Stomach (tissue), 19 donors: ENCODE measurements at places on chromosomes 4 and X. TPM values are rescaled to one million over a fixed set of nuclear protein-coding genes. Genes with fewer than 3 reads are reported as not detected.

Gene NPY2R
- total RNA-seq = not detected

DNA sequence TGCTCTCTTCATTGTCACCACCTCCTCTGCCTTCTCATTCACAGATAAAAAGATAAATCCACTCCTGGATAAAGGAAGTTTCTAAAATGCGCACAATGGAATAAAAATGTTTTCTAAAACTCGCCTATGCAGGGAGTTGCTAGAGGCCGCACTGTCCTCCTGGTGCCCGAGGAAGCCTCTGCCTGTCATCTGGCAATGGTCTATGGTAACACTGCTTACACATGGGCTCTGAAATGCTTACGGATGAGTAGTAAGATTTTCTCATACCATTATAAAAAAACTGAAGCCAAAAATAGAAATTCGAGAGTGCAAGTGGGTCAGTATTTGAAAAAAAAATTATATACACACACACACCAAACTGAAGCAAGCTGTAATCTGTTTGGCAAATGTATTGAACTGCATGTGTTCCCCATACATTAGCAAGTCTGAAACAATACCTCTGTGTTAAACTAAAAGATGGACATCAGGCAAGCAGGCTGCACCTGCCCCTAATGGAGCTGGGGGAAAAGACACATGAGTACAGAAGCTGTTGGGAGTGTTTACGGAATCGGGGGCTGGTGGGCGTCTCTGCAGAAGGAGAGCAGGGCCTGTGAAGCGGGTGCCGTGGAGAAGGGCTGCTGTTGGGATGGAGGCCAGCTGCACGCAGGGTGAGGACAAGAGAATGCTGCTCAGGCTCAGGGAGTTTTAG lies 103.3 kb upstream of the FAT1 start:
- peak; percentile 45 for DNase-seq
- no peaks in the 10 kb centered on the region for H3K36me3 ChIP-seq
- no peaks in the 10 kb centered on the region for H3K27me3 ChIP-seq
- no peak overlapping the region for H3K27ac ChIP-seq
- H3K4me3 ChIP-seq = no peak overlapping the region

DNA sequence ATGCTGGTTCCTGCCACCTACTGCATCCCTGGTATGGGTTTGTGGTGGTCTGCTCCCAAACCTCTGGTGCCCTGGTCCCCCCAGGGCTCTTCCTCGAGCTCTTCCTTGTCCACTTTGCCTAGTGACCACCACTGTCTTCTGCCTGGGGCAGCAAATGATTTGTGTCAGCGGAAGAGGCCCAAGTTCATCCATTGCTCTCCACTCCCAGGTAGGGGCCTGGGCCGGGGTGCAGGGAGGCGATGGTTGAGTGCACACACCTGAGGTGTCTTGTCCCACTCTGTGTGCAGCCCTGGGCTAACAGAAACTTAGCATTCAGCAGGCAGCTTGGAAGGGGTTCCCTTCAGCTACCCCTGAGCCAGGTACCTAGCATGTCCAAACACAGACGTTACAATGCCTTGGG lies 75.6 kb upstream of the SOX3 start:
- H3K4me1 ChIP-seq = no peaks in the 10 kb centered on the region
- no peak for DNase-seq
- H3K27me3 ChIP-seq = no peaks in the 10 kb centered on the region
- H3K36me3 ChIP-seq = no peaks in the 10 kb centered on the region
- H3K4me3 ChIP-seq = no peak overlapping the region

GRCh38 chr4:38153387-38153760 lies 193.2 kb downstream of the PTTG2 start:
- no peaks in the 10 kb centered on the region for H3K36me3 ChIP-seq
- H3K4me3 ChIP-seq = no peak overlapping the region
- no peaks in the 10 kb centered on the region for H3K27me3 ChIP-seq
- DNase-seq = no peak

- no peaks in the 10 kb centered on the region for H3K4me1 ChIP-seq
- no peaks in the 10 kb centered on the region for H3K27me3 ChIP-seq
- no peaks in the 10 kb centered on the region for H3K36me3 ChIP-seq
- H3K27ac ChIP-seq = no peak overlapping the region
- DNase-seq = no peak
Measured at GRCh38 chr4:93342738-93343137, 485.8 kb upstream of the ATOH1 start.

DNA sequence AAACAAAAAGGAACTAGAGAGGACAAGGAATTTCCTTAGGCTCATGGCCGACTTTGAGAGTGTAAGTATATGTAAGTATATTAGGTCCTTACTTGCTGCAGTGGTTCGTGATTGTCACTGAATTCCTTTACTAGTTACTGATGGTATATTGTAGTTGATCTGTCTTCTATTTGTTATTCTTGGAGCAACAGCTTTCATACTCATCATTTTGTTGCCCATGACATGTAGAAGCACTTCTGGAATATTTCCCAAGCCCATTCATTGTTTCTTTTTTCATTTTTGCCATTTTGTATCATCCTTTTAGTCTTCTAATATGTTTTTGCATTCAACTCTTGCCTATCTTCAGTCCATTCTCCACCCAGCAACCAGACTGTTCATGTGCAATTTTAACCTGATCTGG lies 170.0 kb downstream of the ARHGAP10 start:
- peaks cover 11% of the 10 kb centered on the region for H3K4me1 ChIP-seq
- H3K36me3 ChIP-seq = peaks cover 22% of the 10 kb centered on the region
- no peak overlapping the region for H3K4me3 ChIP-seq
- no peak overlapping the region for H3K27ac ChIP-seq
- DNase-seq = no peak
- H3K27me3 ChIP-seq = no peaks in the 10 kb centered on the region

Gene MGAT4D
- not detected for total RNA-seq

DNA sequence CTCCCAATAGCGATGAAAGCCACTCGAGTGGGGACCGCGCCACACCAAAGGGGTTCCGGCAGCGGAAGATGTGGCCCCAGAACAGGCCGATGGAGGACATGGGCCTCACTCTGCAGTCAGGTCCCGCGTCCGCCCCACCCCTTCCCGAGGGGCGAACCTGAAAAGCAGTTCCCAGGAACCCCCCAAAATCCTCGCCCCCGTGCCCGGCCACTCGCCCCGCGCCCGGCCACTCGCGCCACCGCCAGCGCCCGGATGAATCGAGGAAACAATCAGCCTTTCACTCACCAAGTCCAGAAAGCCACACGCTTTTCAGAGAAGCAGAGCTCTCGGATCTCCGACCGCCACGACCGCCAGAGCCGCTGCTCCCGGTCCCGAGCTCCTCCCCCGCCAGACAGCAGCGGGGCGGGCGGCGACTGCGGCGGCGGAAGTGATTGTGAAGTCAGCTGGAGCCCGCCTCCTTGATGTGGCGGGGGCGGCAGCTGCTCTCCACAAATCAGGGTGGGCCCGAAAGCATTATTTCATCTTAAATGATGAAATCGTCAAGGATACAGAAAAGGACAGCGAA lies at the start of gene PJA1:
TSS of gene PJA1 (minus strand) at position 367 of the 565 bp plus-strand sequence. CDS start 2,380 bp downstream, outside the sequence.
- H3K27ac ChIP-seq = peak within 1 kb of the TSS; percentile 84
- no peaks in the 10 kb centered on the region for H3K27me3 ChIP-seq
- H3K36me3 ChIP-seq = peaks cover 15% of the 10 kb centered on the region
- peak; percentile 92 for DNase-seq
- peak within 1 kb of the TSS; percentile 75 for H3K4me3 ChIP-seq
- peaks cover 17% of the 10 kb centered on the region for H3K4me1 ChIP-seq

DNA sequence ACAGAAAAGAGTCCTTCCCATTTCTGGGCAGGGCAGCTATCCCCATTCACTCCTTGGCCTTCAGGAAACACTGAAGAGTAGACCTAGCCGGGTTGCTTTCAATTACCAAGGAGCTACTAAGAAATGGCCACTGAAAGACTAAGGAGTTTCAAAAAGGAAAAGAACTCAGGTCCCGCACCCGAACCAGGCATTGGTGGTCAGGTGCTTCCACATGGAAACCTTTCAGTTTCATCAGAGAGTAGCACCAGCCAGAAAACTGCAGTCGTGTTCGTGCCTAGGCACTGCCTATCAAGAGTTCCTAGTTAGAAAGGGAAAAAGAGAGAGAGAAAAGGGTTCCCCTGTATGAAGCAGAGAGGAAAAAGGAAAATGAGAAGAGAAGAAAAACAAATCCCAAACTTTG lies 237.9 kb downstream of the KLHL4 start:
- no peak overlapping the region for H3K27ac ChIP-seq
- no peaks in the 10 kb centered on the region for H3K36me3 ChIP-seq
- DNase-seq = no peak
- no peaks in the 10 kb centered on the region for H3K27me3 ChIP-seq

DNA sequence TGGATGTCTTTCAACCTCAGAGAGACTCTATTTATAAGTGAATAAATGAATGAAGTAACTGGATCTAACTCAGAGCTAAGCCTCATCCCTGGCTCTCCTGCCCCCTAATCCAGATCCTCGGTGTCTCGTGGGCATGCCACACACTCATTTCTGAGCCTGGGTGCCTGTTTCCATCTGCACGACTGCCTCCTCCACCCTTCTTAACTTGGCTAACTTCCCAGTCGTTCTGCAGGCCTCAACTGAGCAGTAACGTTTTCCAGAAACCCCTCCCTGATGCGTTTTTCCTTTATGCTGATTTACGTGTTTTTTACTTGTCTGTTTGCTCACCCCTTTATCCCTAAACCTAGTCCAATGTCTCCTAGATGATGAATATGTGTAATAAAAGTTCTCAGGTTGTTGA lies 186.9 kb upstream of the HS3ST1 start:
- peaks cover 6% of the 10 kb centered on the region for H3K4me1 ChIP-seq
- H3K27me3 ChIP-seq = no peaks in the 10 kb centered on the region

GRCh38 chrX:45602151-45602550 lies 401.5 kb upstream of the DIPK2B start:
- H3K4me1 ChIP-seq = no peaks in the 10 kb centered on the region
- H3K27ac ChIP-seq = no peak overlapping the region
- H3K36me3 ChIP-seq = no peaks in the 10 kb centered on the region
- H3K27me3 ChIP-seq = no peaks in the 10 kb centered on the region
- no peak overlapping the region for H3K4me3 ChIP-seq

GRCh38 chr4:13262816-13263215 lies 221.3 kb downstream of the RAB28 start:
- no peak for DNase-seq
- H3K4me3 ChIP-seq = no peak overlapping the region
- no peak overlapping the region for H3K27ac ChIP-seq
- no peaks in the 10 kb centered on the region for H3K4me1 ChIP-seq
- H3K36me3 ChIP-seq = no peaks in the 10 kb centered on the region

DNA sequence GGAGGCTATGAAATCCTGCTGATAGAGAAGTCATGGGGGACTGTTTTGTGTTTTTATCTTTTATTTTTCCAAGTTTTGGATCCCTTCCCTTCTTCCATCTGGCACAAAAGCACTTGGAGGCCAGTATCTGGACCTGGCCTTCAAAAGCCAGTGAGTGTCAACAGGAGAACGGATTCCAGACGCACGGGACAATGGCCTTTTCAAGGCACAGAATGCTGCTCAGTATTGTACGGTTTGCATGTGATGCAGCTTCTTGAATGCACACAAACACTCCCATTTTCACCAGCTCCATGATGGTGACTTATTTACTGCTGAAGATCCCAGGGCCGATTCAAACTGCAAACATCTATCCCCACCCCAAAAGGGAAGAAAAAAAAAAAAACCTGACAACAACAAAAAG lies 145.4 kb downstream of the CPEB2 start:
- DNase-seq = no peak
- H3K4me3 ChIP-seq = no peak overlapping the region
- no peaks in the 10 kb centered on the region for H3K36me3 ChIP-seq
- H3K27me3 ChIP-seq = no peaks in the 10 kb centered on the region
- H3K27ac ChIP-seq = no peak overlapping the region

DNA sequence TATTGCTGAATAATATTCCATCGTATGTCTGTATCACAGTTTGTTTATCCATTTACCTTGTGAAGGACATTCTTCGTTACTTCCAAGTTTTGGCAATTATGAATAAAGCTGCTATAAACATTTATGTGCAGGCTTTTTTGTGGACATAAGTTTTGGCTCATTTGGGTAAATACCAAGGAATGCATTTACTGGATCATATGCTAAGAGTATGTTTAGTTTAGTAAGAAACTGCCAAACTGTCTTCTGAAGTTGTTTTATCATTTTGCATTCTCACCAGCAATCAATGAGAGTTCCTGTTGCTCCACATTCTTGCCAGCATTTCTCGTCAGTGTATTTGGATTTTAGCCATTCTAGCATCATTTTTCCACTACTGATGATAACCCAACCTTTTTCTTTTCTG lies 232.7 kb upstream of the NR3C2 start:
- H3K36me3 ChIP-seq = no peaks in the 10 kb centered on the region
- no peak overlapping the region for H3K27ac ChIP-seq
- H3K4me1 ChIP-seq = no peaks in the 10 kb centered on the region
- DNase-seq = no peak

Gene PSMD10
- total RNA-seq = 65.7 TPM

DNA sequence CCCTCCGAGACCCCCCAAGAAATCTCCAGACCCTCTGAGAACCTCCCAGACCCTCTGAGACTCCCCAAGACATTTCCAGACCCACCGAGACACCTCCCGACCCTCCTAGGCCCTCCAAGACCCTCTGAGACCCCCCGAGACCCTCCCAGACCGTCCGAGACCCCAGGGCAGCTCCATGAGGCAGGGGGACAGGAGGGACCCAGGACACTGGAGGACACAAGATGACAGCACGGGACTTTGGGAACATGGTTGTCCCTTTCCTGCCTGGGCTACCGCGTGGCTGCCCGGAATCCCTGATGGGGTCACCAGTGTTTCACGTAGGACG lies 10.3 kb downstream of the CTBP1 start:
- no peak for DNase-seq
- H3K36me3 ChIP-seq = peaks cover 80% of the 10 kb centered on the region
- H3K27me3 ChIP-seq = no peaks in the 10 kb centered on the region
- no peak overlapping the region for H3K27ac ChIP-seq
